ENCODE measurements at places on chromosomes 12 and 14. TPM values are rescaled to one million over a fixed set of nuclear protein-coding genes. Genes with fewer than 3 reads are reported as not detected.

The RBMS2 gene
- 5.3 TPM for total RNA-seq

The PLCZ1 gene
- total RNA-seq = 2.3 TPM

The BMAL2 gene
- total RNA-seq = 54.4 TPM

The COPS7A gene
- total RNA-seq = 41.5 TPM

The NPAS3 gene
- total RNA-seq = 53.1 TPM

The KRT78 gene
- total RNA-seq = not detected

The RFX4 gene
- total RNA-seq = 16.8 TPM

The VCPKMT gene
- 11.3 TPM for total RNA-seq

The TGFB3 gene
- total RNA-seq = 12.9 TPM

The VRTN gene
- total RNA-seq = not detected

The VDR gene
- total RNA-seq = 0.23 TPM

The STAT6 gene
- total RNA-seq = 8.1 TPM

The GRIP1 gene
- 69.2 TPM for total RNA-seq

The CCDC88C gene
- 60.0 TPM for total RNA-seq

The RERGL gene
- total RNA-seq = 1.8 TPM

The CLEC2B gene
- 2.1 TPM for total RNA-seq

The TOMM20L gene
- total RNA-seq = not detected

The NKX2-1 gene
- 21.5 TPM for total RNA-seq

The CFAP54 gene
- 36.0 TPM for total RNA-seq

The CEP128 gene
- total RNA-seq = 22.8 TPM

The KRT2 gene
- total RNA-seq = not detected

The C12orf60 gene
- total RNA-seq = 3.7 TPM

The SLC5A8 gene
- total RNA-seq = 0.46 TPM

The CLEC4C gene
- total RNA-seq = not detected

The NR1H4 gene
- 1.2 TPM for total RNA-seq

The LRRC43 gene
- total RNA-seq = 6.5 TPM

The TMEM132D gene
- total RNA-seq = 17.1 TPM

The APOF gene
- total RNA-seq = not detected

The HOXC4 gene
- total RNA-seq = not detected

The SYT10 gene
- 15.2 TPM for total RNA-seq

The ZBTB1 gene
- 54.4 TPM for total RNA-seq
